ENCODE measurements at places on chromosomes 6 and 20.

GRCh38 chr20:38963745-38964144, 1.6 kb downstream of the DHX35 start:
- no peak for DNase-seq

GRCh38 chr20:26135325-26136110, 438.9 kb upstream of the ZNF337 start:
- DNase-seq, result no peak

GRCh38 chr6:13557841-13558240, 16.6 kb upstream of the SIRT5 start:
- DNase-seq, result no peak

DNA sequence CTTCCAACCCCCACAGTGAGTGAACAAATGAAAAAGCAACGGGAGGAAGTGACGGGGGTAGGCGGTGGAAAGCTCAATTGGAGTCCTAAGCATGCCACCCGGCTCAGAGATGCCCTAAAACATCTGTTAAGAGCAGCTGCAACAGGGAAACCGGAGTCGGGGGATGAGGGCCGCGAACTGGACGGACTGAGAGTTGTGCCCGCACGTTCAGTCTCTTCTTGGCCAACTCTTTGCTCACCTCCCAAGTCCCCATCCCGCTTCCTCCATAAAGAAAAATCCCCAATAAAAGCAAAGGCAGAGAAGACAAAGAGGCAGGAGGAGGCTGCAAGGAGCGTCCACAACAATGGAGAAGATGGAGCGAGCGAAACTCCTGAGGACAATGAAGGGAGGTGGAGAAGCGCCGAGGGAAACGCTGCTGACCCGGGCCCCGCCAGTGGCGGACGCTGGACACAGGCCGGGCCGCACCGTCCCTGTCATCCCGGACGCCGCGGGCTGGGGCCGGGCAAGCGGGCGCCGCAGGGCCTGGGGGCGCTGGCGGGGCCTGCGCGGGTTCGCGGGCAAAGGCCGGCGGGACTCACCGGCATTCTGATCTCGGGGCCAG, 600 bp downstream of the SEC63 start:
- peak; percentile 58 for DNase-seq

DNA sequence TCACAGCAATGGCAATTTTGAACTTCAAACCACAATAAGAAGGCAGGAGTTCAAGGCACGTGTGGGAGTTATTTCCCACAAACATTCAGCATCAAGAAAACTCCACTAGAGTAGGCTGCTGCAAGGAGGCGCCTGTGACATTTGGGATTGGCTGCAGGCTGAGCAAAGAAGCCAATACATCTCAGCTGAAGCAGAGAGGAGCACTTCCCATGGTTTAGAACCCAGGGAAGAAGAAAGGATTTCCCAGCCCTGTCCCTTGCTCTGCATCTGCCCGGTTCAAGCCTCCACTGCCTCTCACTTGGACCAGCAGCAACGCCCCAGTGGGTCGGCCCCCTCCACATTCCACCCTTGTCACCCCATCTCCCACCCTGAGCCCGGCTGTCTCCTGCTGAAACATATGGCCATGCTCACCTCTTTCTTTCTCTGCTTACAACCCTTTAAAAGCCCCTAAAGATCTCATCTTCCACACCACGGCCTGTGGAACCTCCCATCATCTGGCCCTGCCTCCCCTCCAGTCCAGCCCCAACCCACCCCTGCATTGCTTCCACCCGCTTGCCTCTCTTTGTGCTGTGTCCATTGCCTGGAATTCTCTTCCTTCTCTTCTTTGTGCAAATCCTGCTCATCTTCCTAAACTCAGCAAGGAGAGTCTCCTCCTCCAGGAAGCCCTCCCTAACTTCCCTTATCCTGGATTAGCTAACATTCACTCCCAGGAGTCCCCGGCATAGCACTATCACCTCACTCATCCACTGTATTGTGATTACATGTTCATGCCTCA, 128.3 kb downstream of the ANKRD60 start:
- DNase-seq, result no peak

- no peak for DNase-seq
These were observed 314.2 kb downstream of the LAMA2 start for GRCh38 chr6:129197154-129197553.

DNA sequence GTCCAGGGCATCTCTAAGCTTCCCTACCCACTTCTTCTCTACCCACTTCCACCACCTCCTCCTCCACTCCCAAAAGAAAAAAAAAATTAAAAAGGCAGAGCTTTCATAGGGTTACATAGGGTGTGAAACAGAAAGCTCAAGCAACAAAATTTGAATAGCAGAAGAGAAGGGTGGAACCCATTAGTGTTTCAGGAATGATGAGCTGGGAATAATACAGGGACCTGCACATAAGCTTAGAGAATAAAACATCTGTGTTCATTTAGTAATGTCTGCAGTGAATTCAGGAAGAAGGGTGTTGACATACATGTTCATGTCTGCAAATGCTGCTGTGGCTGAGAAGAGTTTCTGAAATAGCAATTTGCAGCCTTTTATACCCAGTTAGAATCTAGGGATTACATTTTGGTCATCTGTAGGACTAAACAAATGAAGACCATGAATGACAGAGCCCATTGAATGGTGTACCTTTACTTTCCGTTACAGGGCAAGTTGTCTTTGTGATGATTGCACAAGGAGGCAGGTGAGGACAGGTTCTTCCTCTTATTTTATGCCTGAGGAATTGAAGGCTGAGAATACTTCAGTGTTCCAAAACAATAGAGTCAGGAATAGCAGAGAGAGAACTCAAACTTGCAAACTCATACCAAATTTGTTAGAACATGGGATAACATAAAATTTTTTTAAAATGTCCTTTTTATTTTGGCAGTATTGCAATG, 975.1 kb downstream of the TFAP2A start:
- DNase-seq, result no peak

GRCh38 chr20:57342829-57343228, 8.2 kb upstream of the RAE1 start:
- no peak for DNase-seq

DNA sequence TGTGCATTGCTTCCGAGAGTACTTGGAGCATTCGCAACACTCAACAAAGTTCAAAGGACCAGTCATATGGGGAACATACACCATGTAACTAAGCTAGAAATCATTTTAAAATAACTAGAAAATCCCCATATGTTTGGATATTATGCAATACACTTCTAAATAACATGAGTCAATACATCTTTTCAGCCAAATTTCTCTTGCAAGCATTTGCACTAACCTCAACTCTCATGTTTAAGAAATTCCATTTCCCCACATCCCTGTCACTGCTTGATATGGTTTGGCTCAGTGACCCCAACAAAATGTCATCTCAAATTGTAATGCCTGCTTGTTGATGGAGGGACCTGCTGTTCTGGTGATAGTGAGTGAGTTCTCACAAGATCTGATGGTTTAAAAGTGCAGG, 85.7 kb upstream of the CST7 start:
- DNase-seq, result no peak

DNA sequence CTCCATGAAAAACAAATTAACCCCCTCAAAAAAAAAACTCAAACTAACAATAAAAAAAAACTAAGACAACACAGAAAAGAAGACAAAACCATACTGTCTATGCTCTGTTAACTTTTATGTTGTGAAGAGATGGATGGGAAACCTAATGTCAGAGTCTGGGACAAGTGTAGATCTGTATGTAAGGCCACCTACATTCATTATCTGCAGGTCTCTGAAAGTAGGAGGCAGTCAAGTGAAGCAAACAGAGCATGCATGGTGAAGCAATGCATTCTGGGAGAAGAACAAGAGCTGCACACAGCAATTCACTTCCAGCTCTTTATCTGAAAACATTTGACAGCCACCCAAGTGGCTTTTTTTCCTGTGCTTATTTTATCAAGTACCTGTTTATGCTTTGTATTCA, 452.0 kb downstream of the EPHA7 start:
- DNase-seq, result no peak

GRCh38 chr6:16691324-16691723, 69.9 kb downstream of the ATXN1 start:
- DNase-seq, result no peak

DNA sequence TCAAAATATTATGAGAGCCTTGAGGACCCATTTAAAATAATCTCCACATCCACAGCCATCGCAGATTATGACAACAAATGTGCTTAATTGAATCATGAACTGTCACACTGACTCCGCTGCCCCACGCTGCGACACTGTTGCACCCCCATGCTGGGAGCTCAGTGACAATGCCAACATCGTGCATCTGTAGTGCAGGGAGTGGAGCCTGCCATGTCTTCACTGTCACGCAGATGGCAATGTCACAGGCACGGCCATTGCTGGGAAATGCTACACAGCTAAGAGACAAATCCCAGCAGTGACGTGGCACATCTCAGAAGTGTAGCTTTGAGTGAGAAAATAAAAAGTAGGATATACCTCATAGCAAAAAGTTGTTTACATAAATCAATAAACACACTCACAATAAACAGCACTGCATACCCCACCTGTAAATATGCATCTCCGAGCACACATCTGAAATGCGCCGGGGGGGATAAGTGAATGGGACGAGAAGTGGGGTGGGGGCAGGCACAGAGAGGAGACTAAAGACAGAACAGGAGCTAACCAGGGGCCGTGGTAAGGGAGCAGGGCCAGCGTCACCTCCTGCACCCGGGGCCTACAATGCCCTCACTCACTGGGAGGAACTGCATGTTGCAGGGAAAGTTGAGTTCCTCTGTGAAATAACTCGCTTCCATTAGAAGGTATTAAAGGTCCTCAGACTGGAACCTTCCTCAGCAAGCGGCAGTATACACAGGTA, 349.9 kb downstream of the THBS2 start:
- no peak for DNase-seq

DNA sequence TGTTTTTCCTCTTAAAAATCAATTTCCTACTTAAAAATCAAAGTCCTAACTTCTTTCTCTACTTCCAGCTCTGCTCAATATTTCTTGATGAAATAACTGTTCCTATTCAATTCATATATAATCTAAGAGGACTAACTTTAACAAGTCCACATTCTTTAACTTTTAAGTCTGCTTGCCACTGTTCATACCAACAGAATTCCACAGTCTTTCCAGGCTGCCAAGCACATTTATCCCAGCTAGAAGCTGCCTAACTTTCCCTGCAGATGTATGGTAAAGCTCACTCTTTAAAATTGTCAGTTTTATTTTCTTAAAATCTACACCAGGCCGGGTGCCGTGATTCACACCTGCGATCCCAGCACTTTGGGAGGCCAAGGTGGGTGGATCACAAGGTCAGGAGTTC, 11.5 kb downstream of the CALHM6 start:
- DNase-seq, result no peak

DNA sequence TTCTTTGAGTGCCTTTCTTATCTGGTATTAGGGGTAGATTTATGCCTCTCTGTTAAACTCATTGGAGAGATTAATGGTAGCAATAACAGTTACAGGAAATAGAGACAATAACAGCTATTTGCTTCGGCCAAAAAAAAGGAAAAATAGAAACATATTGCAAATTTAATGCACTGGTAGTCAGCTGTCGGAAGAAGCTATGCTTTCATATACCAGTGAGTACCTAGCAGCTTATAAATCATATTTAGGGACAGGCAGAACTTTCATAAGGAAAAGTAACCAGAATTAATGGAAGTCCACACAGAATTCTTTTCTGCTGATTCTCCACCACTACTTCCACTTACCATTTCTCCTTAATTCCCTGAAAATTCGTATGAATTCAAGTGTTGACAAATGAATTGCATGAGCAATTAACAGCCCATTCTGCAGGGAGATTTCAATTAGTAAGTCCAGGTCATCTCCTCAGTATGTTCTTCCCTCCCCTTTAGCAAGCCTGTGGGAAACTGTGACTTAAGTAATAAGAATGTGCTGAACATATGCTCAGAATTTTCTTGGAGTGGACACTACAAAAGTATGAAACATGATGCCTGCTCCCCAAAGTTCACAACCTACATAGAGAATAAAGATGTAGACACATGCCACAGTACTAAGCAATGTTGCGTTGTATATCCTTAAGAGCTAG, 196.7 kb upstream of the KCNQ5 start:
- DNase-seq, result no peak

- DNase-seq, result peak; percentile 26
These were observed 3.9 kb upstream of the LAMA5 start for GRCh38 chr20:62370807-62371587.

- DNase-seq, result no peak
These were observed 484.9 kb downstream of the LMBRD1 start for GRCh38 chr6:69311888-69312287.

- DNase-seq, result no peak
These were observed 586 bp downstream of the ZNF512B start for GRCh38 chr20:63968928-63969760.

DNA sequence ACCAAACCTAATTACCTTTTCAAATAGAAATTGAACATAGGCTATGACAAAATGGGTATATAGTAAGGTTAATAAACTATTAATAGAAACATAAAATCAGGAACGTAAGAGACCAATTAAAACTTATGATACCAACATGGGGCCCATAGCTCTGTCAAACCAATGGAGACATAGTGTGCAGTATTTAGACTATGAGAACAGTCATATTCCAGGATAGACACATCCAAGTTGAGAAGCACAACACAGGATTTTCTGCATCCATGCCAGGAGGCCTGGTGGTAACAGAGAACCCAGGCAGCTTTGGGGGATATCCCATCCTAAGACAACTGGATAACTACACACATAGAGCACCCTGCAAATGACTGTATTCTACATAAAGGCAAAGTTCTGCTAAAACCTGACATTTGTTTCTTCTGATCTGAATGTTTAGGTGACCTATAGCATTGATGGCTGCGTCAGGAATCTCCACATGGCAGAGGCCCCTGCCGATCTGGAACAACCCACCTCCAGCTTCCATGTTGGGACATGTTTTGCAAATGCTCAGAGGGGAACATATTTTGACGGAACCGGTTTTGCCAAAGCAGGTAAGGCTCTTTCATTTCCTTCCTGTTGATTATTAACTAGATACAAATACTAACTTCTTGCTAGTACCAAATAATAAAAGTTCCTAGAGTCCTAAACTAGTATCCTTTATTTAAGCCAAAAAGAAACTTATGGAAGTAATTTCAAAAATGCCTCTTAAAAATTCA, 202.7 kb downstream of the ARHGAP18 start:
- DNase-seq, result no peak
